Naive B cell (primary cell): ENCODE measurements at places on chromosomes 4 and X. TPM values are rescaled to one million over a fixed set of nuclear protein-coding genes. Genes with fewer than 3 reads are reported as not detected.

GRCh38 chr4:155367608-155368007 lies 9.2 kb downstream of the MAP9 start:
- no peak for DNase-seq
- H3K4me3 ChIP-seq, result no peak overlapping the region
- H3K27me3 ChIP-seq, result no peaks in the 10 kb centered on the region
- H3K36me3 ChIP-seq, result peaks cover 13% of the 10 kb centered on the region
- peak overlapping the region; percentile 26 for H3K27ac ChIP-seq

DNA sequence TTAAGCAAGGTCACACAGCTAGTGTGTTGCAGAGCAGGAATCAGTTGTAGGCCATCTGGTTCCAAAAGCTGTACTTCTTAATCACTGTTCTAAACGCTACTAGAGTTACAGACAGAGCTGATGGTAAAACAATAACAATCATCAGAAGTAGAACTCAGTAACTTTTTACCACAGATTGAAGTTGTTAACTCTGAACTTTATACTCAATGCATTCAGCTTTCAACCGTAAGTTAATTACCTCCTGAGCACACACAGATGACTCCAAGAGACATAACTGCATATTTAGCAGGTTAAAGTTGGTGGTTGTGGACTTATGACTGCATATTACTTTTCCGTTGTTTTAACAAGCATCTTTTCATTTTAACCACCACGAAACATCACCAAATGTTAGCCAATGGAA lies 127.3 kb downstream of the PRSS12 start:
- no peak for DNase-seq
- H3K27me3 ChIP-seq, result no peaks in the 10 kb centered on the region
- no peak overlapping the region for H3K4me3 ChIP-seq
- no peak overlapping the region for H3K27ac ChIP-seq
- H3K36me3 ChIP-seq, result no peaks in the 10 kb centered on the region

DNA sequence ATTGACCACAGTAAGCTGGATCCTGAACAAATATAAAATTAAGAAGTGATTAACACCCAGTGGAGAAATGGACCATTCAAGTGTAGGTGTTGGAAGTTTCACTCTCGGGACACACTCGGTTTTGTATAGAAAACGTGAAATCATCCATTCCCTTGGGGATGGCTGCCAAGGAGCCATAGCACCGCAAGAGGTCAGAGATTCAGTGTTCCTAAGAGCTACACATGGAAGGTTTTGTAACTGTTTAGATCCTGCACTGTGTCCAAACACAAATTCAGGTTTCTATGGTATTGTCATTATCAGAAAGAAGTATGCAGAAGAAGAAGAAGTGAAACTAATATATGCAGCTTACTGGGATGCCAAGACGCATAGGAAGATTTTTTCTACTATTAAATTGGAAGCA lies 281.0 kb downstream of the LDB2 start:
- no peak overlapping the region for H3K27ac ChIP-seq
- H3K27me3 ChIP-seq, result no peaks in the 10 kb centered on the region
- H3K4me1 ChIP-seq, result no peaks in the 10 kb centered on the region
- no peak for DNase-seq
- no peak overlapping the region for H3K4me3 ChIP-seq
- no peaks in the 10 kb centered on the region for H3K36me3 ChIP-seq

DNA sequence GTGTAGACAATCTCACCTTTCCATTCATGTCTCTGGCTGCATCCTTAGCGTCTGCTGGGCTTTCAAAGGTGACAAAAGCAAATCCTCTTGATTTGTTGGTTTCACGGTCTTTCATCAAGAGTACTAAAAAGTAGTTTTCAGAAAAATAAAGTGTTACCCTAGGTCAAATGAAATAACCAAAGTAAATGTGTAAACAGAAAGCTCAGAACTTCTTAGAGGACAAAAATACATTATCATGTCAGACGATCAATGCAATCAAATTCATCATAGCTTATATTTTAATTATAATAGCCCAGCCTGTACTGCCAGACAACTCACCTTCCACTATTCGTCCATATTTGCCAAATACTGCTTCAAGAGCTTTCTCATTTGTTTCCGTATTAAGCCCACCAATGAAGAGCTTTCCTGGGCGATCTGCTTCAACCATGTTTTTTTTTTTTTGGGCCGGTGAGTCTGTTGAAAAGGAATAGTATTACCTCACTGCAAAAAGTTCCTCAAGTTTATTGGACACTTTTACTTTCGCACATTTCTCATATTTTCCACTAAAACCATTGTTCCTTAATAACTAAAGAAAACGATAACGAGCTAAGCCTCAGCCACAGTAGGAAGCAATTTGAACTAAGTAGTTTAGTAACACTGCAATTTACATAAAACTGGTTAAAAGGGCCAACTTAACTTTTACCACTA lies 1.4 kb downstream of the RBMX start:
- peak; percentile 21 for DNase-seq
- H3K27me3 ChIP-seq, result no peaks in the 10 kb centered on the region
- H3K4me1 ChIP-seq, result no peaks in the 10 kb centered on the region
- H3K27ac ChIP-seq, result peak overlapping the region; percentile 97

DNA sequence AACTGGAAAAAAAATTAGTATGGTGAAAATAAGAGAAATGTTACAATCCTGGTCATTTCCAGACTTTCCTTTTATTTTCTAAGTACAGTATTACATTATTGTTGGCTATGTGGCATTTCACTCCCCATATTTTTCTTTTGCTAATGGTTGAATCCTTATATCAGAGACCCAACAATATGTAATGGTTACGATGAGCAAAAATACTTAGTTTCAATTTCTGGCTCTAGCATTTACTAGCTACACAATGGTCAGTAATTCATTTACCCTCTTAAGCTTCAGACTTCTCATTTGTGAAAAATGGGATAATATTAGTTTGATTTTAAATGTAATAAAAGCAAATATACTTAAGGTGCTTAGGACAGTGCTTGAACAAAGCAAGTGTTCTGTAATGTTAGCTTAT lies 942.9 kb upstream of the PABPC4L start:
- no peak for DNase-seq
- no peaks in the 10 kb centered on the region for H3K27me3 ChIP-seq
- no peak overlapping the region for H3K27ac ChIP-seq

DNA sequence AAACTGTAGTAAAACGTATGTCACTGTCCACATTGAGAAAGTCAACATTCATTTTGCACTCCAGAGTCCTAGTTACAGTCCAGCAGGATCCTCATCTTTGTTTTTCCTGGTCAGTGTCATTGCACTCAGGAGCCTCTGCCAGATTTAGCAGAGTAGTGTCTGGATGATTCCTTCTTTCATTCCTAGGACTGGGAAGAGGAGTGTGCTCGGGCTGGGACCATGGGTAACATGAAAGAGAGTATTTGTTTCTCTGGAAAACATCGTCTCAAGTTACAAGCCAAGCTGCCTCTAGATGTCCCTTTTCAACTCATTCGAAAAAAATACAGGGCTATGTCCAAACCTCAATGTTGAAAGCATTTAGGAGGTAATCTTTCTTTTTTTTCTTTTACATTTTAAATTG lies 69.9 kb upstream of the TNIP3 start:
- DNase-seq, result no peak
- H3K4me3 ChIP-seq, result no peak overlapping the region
- H3K36me3 ChIP-seq, result no peaks in the 10 kb centered on the region

GRCh38 chr4:145076469-145076855 lies 21.5 kb downstream of the ANAPC10 start:
- H3K27me3 ChIP-seq, result no peaks in the 10 kb centered on the region
- H3K4me3 ChIP-seq, result no peak overlapping the region
- DNase-seq, result no peak
- peaks cover 33% of the 10 kb centered on the region for H3K36me3 ChIP-seq
- peaks cover 23% of the 10 kb centered on the region for H3K4me1 ChIP-seq

DNA sequence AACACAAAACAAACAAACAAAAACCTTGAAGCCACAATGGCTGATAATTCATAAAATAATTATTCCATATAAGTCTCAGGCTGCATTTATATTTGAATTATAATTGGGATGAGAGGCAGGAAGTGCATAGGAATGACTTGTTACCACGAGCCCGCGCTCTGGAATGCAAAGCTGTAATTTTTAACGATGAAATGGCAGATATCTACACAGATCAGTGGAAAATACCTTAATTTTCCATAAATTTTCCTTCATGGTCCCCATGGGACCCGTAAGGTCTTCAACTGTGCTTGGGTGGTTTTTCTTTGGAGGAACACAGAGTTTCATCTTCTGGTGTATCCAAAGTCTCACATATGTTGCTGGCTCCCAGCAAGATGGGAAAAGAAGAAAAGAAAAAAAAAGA lies 226.8 kb downstream of the SHOX start:
- H3K4me3 ChIP-seq, result no peak overlapping the region
- no peaks in the 10 kb centered on the region for H3K4me1 ChIP-seq
- DNase-seq, result no peak
- H3K27me3 ChIP-seq, result peaks cover 9% of the 10 kb centered on the region
- no peaks in the 10 kb centered on the region for H3K36me3 ChIP-seq

DNA sequence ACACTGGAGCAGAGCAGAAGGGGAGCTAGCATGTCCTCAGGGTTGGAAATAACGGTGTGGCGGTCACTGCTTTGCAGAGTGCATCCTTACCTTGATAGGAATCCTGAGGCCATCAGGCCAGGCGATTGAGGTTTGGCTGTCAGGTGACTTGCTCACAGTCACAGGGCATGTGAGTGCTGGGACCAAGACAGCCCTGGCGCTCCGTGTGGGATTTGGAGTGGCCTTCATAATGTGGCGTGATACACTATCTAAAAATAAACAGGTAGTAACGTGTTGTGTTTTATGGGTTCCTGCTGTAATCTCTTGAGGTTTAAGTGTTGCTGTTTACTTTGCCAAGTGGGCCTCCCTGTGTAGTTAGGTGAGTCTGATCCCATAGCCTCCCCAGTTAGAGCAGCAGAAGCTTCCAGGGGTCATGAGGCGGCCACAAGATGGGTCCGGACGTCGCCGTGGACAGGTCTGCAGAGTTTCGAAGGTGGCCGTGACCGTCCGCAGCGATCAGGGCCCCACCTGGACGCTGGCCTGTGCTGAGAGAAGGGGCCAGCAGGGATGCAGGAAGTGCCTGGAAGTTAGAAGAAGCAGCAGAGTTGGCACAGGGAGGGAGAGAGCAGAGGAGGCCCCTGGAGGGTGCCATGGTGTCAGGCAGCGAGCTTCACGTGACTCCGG lies 27.7 kb downstream of the RGS12 start:
- no peak for DNase-seq
- H3K36me3 ChIP-seq, result peaks cover 8% of the 10 kb centered on the region
- no peak overlapping the region for H3K27ac ChIP-seq
- no peaks in the 10 kb centered on the region for H3K4me1 ChIP-seq

DNA sequence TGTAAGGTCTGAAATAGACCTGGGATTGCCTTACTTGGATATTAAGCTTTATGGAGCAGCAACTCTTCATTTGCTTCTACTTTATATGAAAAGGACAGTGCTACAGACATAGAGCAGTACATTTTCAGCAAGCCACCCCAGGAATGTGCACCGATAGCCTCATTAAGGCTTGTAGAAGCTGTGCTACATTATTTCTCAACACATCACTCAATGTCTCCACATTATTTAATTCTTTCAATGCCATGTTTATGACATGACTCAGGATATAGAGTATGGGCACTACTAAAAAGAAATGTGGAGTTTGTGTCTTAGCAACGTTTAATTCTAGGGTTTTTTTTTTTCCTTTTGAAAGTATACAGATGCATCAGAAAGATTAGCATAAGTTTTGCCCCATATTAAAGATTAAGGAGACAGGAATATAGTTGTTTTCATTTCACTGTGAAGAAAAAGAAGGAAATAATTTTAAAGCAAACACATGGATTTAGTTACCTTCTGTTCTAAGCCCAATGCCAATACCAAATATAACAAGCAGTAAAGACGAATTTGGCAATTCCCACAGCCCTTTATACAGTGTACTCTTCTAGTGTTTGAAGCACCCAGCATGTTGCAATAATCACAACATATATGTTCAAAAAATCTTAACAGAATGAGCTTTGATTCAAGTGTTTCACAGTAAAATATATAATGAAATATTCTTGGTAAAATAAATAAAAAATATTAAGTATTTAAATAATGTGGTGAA lies 2140.1 kb upstream of the AGA start:
- H3K36me3 ChIP-seq, result no peaks in the 10 kb centered on the region

- no peaks in the 10 kb centered on the region for H3K4me1 ChIP-seq
- peak overlapping the region; percentile 35 for H3K4me3 ChIP-seq
- DNase-seq, result peak; percentile 16
Measured at GRCh38 chr4:27048429-27049238, 188.0 kb downstream of the STIM2 start.

GRCh38 chrX:88355252-88355651 lies 391.8 kb upstream of the CPXCR1 start:
- no peaks in the 10 kb centered on the region for H3K36me3 ChIP-seq
- H3K27ac ChIP-seq, result no peak overlapping the region
- no peak for DNase-seq
- no peaks in the 10 kb centered on the region for H3K27me3 ChIP-seq
- H3K4me3 ChIP-seq, result no peak overlapping the region

GRCh38 chrX:145694048-145694447 lies 123.6 kb upstream of the SLITRK2 start:
- H3K27me3 ChIP-seq, result no peaks in the 10 kb centered on the region
- no peaks in the 10 kb centered on the region for H3K36me3 ChIP-seq
- no peak overlapping the region for H3K27ac ChIP-seq
- no peak overlapping the region for H3K4me3 ChIP-seq
- no peaks in the 10 kb centered on the region for H3K4me1 ChIP-seq
- DNase-seq, result no peak

GRCh38 chrX:112137276-112137675 lies 54.7 kb upstream of the TRPC5 start:
- H3K27me3 ChIP-seq, result no peaks in the 10 kb centered on the region
- DNase-seq, result no peak
- no peak overlapping the region for H3K27ac ChIP-seq
- no peak overlapping the region for H3K4me3 ChIP-seq
- no peaks in the 10 kb centered on the region for H3K4me1 ChIP-seq
- H3K36me3 ChIP-seq, result no peaks in the 10 kb centered on the region

DNA sequence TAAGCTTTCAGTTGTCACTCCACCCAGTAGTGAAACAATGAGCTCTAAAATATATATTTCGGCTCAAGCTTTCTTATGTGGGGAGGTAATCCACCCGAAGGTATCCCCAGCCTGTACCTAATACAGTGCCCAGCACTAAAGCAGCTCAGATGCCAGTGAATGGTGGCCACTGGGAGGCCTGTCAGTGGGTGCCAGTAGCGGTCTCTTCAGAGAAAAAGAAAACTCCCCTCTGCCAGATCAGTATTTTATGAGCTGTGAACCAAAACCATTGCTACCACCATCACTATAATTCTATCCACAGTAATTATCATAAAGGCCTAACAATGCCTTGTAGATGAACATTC lies 835 bp upstream of the NFKB1 start:
- H3K4me1 ChIP-seq, result peaks cover 20% of the 10 kb centered on the region
- H3K36me3 ChIP-seq, result no peaks in the 10 kb centered on the region
- peak; percentile 29 for DNase-seq
- H3K27ac ChIP-seq, result peak overlapping the region; percentile 97
- peak overlapping the region; percentile 73 for H3K4me3 ChIP-seq

GRCh38 chr4:83315341-83315870 lies 19.2 kb downstream of the HPSE start:
- H3K27me3 ChIP-seq, result no peaks in the 10 kb centered on the region
- H3K4me3 ChIP-seq, result no peak overlapping the region
- no peak for DNase-seq
- no peak overlapping the region for H3K27ac ChIP-seq
- peaks cover 4% of the 10 kb centered on the region for H3K4me1 ChIP-seq

SAP30 gene
- polyA plus RNA-seq, result 3.9 TPM

NSUN7 gene
- polyA plus RNA-seq, result 3.7 TPM

SLC34A2 gene
- not detected for polyA plus RNA-seq

SYTL5 gene
- polyA plus RNA-seq, result not detected

RHOXF2 gene
- 0.11 TPM for polyA plus RNA-seq

XIAP gene
- 8.4 TPM for polyA plus RNA-seq

EREG gene
- 0.19 TPM for polyA plus RNA-seq

TXK gene
- polyA plus RNA-seq, result 0.13 TPM

IL3RA gene
- 11.6 TPM for polyA plus RNA-seq
